ENCODE measurements at places on chromosomes 7 and 10. TPM values are rescaled to one million over a fixed set of nuclear protein-coding genes. Genes with fewer than 3 reads are reported as not detected.

Gene HABP2
- total RNA-seq = 112 TPM

- DNase-seq = no peak
Observed at GRCh38 chr7:69684369-69685292, 86.4 kb downstream of the AUTS2 start.

DNA sequence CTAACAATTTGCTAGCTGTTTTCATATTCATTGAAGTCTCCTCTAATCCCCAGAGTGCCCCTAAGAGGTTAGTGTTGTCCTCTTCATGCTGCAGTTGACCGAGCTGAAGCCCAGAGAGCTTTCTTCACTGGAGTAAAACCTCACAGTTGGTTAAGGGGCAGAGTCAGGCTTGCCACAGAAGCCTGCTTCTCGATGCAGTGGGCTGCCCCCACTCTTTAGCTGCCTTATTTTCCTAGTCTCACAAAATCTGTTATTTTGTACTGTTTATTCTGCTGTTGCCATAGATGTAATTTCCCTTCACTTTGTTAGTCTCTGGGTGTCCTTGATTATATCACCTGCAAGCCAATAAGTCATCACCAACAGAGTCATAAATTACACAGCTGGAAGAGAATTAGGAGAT lies 56.3 kb upstream of the ZPBP start:
- DNase-seq = no peak

GRCh38 chr7:152756116-152756515 lies 3.4 kb upstream of the ACTR3B start:
- no peak for DNase-seq

GRCh38 chr10:119542988-119543813 lies 682 bp upstream of the RGS10 start:
- peak; percentile 39 for DNase-seq

DNA sequence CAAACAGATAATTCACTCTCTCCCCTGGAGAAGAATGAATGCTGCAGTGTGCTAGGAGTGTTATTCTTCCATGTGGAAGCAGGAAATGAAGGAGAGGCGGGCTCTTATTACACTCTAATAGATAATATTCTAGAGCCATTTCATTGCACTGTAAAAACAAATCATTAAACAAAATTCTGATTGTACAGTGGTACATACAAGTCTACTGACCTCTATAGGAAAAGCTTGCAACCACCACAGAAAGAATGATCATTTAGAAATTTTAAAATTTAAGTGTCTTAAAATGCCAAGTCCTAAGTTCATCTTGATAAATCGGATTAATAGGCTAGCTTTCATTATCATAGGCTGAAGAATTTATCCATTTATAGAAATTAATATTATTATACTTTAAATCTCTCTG lies 960.3 kb upstream of the LRRN3 start:
- no peak for DNase-seq

DNA sequence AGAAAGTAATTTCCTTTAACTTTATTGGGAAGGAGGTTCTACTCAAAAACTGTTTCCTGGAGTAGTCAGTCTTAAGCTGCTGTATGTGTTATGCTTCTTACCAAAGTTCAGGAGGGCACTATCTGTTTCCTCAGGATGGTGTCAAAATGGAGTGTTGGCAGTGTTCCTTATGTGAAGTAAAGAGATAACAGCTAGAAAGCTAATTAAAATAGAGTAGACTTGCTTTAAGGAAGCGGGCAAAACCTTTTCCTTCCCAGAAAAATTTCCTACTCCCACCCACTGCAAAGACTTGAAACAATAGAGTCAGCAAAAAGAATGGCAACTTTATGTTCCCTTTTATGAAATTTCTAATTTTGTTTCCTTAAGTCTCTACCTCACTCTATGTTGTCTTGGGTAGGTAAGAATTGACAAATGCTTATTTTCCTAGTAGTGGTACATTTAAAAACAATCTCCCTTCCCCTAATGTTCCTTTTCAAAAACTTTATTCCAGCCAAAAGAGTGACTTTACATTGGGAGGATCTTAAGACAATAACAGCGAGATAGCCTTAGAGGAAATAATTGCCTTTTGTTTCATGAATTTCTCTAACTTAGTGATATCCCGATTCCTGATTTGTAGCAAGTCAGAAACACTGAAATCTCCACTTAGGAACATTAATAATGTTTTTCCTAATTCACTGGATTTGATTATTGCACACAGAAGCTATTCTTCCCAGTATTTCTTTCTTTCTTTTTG lies 26.5 kb upstream of the ENTPD1 start:
- no peak for DNase-seq

DNA sequence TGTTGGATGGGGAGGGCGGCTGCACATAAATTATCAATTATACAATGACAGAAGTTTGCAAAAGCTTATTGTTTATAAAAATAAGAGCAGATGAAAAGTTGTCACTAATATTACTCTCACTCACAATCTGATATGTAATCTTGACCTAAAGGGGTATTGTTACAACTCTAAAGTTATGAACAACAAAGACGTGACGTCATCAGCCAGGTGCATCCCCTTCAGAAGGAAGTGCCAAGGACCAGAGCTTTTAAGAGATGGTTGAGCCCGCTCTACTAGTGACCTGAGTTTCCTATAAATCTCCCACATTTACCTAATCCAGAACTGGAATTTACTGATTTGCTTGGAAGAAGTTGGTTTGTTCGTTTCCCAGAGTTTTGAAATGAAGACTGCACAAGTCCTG lies 247.7 kb upstream of the MGMT start:
- no peak for DNase-seq

- DNase-seq = no peak
Observed at GRCh38 chr10:76784076-76784475, 853.5 kb downstream of the KCNMA1 start.

Gene OR2A12
- not detected for total RNA-seq

GRCh38 chr7:158860394-158860793 lies 4.0 kb downstream of the DYNC2I1 start:
- DNase-seq = no peak

DNA sequence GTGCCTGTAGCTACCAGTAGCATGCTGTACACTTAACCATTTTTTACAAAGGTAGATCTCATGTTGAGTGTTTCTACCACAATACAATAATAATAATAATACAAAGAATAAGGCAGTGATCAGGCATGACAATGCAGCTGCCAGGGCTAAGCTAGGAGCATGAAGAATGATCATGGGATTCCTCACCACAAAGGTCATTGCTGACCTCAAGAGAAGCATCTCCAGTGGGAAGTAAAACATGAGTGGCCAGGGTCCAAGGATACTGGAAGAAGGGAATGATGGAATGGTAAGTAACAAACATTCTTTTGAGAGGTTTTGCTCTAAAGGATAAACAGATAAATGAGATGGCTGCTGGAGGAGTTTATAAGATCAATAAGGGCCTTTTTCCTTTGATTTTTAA lies 591.1 kb downstream of the TNS3 start:
- DNase-seq = no peak

Gene IKZF1
- total RNA-seq = 0.36 TPM

GRCh38 chr7:47267346-47267745 lies 314.6 kb downstream of the TNS3 start:
- no peak for DNase-seq

GRCh38 chr7:152704796-152705384 lies 28.9 kb upstream of the XRCC2 start:
- DNase-seq = no peak

Gene PLEKHS1
- total RNA-seq = not detected

DNA sequence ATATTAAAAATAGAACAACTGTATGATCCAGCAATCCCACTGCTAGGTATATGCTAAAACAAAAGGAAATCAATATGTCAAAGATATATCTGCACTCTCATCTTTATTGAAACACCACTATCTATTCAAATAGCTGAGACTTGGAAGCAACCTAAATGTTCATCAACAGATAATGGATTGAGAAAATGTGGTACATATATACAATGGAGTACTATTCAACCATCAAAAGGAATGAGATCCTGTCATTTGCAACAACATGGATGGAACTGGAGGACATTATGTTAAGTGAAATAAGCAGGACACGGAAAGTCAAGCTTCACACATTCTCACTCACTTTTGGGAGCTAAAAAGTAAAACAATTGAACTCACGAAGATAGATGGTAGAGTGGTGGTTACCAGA lies 610.1 kb upstream of the SEMA3D start:
- no peak for DNase-seq

- DNase-seq = no peak
Observed at GRCh38 chr7:118110178-118110925, 73.6 kb upstream of the LSM8 start.

- DNase-seq = no peak
Observed at GRCh38 chr10:99143011-99143410, 92.6 kb downstream of the HPSE2 start.

Gene FAM171A1
- total RNA-seq = 86.1 TPM

GRCh38 chr7:98168181-98168903 lies 42.9 kb upstream of the BHLHA15 start:
- DNase-seq = peak; percentile 57

GRCh38 chr10:61503051-61503450 lies 49.9 kb upstream of the TMEM26 start:
- no peak for DNase-seq

GRCh38 chr10:62336404-62336803 lies 37.8 kb upstream of the ZNF365 start:
- no peak for DNase-seq

Gene SEC31B
- 24.0 TPM for total RNA-seq

DNA sequence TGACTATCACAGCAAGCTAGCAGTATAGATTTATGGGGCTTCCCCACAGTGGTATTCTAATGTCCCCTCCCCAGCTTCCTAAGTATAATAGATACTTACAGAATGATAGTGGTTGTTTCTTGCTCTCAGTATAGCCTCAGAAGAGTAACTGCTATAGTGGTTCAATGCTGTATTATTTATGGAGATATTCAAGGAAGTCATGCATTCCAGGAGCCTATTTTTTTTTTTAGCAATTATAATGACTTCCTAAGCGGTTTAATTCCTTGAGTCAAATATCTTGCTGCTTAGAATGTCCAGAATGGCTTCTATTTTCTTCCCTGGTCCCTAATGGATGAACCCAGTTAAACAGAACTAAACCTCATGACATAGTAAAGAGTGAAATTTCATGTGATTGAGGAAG lies 451.5 kb upstream of the SEMA3D start:
- DNase-seq = no peak

DNA sequence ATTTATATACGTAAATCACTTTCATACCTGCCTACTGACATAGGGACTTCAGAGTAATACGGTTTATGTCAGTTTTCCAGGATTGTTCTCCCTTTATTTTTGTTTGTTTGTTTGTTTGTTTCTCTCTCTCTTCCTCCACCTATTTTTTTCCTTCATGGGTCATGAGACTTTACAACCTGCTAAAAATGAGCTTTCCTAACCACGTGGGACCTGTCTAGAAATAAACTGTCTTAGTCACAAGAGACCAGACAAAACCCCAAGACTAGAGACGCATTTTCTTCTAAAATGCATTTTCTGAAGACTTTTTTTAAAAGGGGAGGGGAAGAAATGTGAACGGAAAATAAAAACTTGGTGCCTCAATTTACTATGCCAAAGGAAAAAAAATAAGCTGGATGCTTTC lies 41.1 kb upstream of the FIGNL1 start:
- DNase-seq = no peak

DNA sequence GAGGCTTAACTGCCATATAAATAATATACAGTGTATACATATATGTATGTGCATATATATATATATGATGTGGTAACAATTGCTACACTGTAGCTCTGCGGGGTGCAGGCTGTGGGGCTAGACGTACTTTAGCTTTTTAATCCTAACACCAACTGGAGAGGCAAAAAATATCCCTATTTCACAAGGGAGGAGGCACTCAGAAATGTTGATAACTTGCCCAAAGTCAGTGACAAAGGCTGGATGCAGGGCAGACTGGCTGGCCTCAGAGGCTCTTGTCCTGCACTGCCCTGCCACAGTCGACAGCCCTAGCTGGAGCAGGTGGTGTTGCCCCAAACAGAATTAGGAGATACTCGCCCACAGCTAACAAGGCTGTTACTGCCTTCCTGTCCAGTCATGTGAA lies 1.5 kb upstream of the RELN start:
- DNase-seq = no peak

Gene LRRTM3
- total RNA-seq = not detected

DNA sequence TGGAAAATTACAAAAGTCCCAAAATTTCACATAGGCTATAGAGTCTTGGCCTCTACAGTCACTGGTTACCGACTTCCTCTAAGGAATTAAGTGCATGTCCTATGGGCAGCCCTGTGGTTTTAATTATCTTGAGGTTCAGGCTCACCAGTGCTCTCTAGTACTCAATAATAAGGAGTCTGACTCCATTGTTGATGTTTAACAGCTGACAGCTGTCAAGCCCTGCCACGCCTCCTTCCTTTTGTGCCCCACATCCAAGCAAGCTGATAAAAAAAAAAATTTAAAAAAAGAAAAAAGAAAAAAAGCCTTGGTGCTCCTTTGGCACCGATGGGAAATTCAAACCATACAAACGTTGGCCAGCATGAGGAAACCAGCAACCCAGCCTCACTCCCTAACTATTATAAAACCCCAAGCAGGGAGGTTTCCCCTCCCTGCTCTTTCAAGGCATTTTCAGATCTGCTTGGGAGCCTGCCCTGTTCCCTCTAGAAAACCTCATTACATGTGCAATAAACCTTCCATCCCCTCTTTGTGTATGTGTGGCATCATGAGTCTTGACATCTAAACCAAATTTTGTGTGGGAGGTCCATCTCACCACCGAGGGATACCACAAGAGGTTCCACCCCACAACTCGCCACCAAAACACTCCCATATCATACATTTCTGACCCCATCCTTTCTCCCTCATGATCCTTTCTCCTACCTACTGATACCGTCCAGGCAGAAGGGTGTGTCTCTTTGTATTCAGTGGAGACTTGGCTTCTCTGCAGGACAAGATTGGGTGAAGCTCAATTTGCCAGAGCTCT lies 70.9 kb upstream of the CCDC71L start:
- DNase-seq = no peak

DNA sequence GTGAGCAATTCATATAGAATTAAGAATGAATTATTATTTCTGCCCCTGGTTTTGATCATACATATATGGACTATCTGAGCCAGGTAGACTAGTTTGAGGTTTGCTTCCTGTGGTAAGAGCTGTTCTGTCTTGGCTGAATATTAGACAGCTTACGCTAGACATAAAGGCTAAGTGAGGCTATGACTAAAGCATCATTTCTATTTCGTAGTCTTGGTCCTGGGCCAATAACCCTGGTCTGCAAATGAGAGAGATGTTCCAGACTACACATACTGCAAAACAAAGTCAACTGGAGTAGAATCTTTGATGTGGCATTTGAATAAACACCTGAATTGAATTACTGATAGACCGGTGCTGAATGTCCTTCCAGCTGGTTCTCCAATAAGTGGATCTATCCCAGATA lies 40.8 kb upstream of the CACNB2 start:
- DNase-seq = no peak

Gene ADIRF
- total RNA-seq = not detected

DNA sequence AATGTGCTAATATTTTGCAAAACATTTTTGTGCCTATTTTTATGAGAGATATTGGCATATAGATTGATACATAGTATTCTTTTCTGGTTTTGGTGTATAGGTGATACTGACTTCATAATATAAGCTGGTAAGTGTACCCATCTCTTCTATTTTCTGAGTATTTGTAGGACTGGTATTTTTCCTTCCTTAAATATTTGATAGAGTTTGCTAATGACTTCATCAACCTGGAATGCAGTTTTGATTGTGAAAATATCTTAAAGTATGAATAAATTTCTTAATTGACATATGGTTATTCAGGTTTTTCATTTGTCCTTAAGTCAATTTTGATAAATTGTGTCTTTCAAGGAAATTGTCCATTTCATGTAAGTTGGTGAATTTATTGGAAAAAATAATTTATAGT lies 6.1 kb upstream of the SCRN1 start:
- DNase-seq = no peak

Gene KLF14
- 0.14 TPM for total RNA-seq

GRCh38 chr7:138196971-138197896 lies 121.0 kb downstream of the AKR1D1 start:
- no peak for DNase-seq

- DNase-seq = peak; percentile 40
Observed at GRCh38 chr7:142323706-142324105, 65.8 kb upstream of the PRSS58 start.

Measured in progenitor cell of endocrine pancreas (in vitro differentiated cells).